ENCODE measurements at places on chromosomes 3 and 15. TPM values are rescaled to one million over a fixed set of nuclear protein-coding genes. Genes with fewer than 3 reads are reported as not detected.

MST1R gene
- polyA plus RNA-seq, result 5.3 TPM

DNA sequence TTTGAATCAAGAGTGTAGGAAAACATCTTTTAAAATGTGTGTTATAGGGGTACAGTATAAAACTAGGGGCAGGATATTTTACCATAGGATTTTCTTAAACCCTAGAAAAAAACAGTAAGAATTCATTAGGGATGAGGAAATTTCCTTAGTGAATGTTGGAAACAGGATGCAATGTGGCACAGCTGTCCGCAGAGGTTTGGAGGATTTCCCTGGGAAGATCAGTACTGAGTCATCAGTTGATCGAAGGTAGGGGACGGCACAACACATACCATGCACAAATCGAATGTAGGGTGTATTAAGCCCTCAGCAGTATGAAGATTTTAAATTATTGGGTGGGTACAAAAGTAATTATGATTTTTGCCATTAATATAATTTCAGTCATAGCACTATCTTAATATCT lies 49.9 kb downstream of the FNDC3B start:
- H3K27ac ChIP-seq, result no peak overlapping the region
- H3K27me3 ChIP-seq, result no peaks in the 10 kb centered on the region
- H3K36me3 ChIP-seq, result no peaks in the 10 kb centered on the region
- no peak overlapping the region for H3K4me3 ChIP-seq

GOLGA6D gene
- polyA plus RNA-seq, result not detected

- H3K4me1 ChIP-seq, result no peaks in the 10 kb centered on the region
- no peak for DNase-seq
- H3K36me3 ChIP-seq, result no peaks in the 10 kb centered on the region
- no peak overlapping the region for H3K27ac ChIP-seq
- H3K27me3 ChIP-seq, result no peaks in the 10 kb centered on the region
Measured at GRCh38 chr3:54917862-54918261, 10.0 kb downstream of the LRTM1 start.

NANOGP8 gene
- polyA plus RNA-seq, result not detected

Data from hepatocyte (in vitro differentiated cells).